ENCODE measurements at places on chromosomes 6 and 20.

- no peak for DNase-seq
Observed at GRCh38 chr20:5977223-5977622, 26.8 kb downstream of the MCM8 start.

DNA sequence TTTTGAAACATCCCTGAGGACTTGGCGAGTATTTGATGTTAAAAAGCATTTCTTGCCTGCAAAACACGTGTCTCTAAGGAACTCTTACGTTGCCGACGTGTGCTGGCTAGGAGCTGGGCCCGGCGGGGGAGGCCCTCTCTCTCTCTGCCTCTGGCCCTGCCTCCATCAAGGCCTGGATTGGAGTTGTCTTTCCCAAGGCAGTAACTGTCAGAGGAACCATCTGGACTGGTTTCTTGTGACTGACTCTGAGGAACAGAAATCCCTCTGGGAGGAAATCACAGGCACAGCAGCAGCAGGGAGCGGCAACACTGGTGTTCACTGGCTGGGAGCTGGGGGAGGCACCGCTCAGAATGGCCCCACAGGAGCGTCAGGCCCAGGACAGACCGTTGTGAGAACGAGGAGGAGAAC lies 244.2 kb downstream of the NRN1 start:
- DNase-seq: no peak

GRCh38 chr20:1252416-1252815 lies 13.7 kb upstream of the SNPH start:
- no peak for DNase-seq

DNA sequence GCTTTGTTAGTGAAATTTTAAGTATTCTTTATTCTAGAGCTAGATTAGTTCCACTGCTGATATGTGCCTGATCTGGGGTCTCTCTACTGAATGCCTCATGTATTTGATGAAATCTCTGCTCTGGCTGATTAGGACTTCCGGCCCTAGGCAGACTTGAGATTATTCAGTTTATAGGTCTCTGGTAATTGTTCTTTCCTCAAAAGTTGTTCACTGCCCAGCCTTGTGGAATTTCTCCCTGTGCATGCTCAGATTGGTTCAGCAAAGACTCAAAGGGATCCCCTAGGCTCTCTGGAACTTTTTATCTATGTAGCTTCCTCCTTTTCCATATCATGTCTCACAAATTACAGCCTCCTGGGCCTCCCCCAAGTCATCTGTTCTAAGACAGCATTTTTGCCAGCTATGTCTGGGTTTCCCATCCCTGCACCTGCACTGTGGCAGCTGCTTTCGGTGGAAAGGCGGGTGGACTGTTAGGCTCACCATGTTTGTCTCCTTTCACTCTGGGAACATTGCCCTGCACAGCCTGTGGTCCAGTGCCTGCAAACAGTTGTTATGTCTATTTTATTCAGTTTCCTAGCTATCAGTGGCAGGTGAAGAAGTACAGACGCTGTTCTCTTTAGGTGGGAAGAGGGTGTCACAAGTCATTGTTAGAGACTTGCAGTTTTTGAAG lies 73.7 kb downstream of the RPP40 start:
- DNase-seq: no peak

GRCh38 chr6:74870403-74870802 lies 335.4 kb downstream of the COL12A1 start:
- DNase-seq: no peak

DNA sequence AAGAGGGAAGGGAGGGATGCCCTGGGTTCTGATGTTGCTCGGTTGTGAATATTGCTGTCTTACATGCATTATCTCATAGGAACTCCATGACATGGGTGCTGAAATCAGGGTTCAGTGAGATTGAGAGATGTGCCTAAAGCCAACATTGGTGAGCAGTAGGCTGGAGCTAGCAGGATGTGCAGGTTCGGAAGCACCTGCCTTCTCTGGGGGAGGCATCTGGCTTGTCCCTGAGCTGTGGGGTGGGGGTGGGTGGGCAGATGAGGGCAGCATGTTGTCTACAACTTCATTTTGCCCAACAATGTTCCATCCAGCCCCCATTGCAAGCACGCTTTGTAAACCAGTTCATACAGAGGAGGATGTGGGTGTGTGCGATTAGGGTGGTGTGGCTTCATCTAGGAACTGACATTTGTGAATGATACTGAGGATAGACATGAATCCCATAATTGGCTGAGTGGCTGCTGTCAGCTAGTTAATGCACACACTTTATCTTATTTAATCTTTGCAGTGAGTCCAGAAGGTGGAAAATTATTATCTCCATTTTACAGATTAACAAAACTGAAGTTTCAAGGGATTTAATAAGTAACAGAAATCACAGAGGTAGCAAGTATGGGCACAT lies 119.4 kb downstream of the SYNDIG1 start:
- no peak for DNase-seq

GRCh38 chr6:30102970-30103871 lies 9.7 kb downstream of the TRIM31 start:
- DNase-seq: peak; percentile 72

- no peak for DNase-seq
Observed at GRCh38 chr20:62979310-62979709, 26.8 kb downstream of the SLC17A9 start.

GRCh38 chr6:167153521-167153959 lies 4.2 kb downstream of the GPR31 start:
- no peak for DNase-seq

DNA sequence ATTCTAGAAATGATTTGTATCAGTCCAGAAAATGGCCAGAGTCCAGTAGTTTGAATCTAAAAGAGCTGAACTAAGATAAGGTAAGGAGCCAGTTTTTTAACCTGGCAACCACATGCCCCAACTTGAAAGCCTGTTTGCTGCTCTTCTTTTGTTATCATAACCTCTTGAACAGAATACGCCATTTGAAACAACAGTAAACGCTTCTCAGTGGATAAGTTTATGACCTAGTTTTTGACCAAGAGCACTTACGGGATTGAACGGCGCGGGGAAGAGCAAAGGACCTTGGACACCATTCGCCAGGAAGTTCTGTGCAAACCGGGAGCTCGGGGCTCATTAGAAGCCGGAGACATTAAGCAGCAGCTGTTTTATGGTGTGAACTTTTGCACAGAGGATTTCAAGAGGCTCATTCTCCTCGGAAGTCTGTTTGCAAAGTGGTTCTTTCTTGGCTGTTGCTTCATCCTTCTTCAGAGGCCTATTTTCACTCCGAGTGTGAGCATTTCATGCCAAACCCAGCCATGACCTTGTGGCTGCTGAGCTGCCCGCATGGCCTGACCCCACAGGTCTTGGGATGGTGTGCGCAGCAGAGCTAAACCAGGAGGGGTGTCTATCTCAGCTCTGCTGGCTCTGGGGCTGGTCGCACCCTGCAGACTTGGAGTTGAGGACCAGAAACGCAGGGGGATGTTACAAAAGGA lies 215.1 kb downstream of the SOX4 start:
- DNase-seq: no peak

- no peak for DNase-seq
Observed at GRCh38 chr20:46695892-46696291, 6.6 kb upstream of the TP53RK start.

DNA sequence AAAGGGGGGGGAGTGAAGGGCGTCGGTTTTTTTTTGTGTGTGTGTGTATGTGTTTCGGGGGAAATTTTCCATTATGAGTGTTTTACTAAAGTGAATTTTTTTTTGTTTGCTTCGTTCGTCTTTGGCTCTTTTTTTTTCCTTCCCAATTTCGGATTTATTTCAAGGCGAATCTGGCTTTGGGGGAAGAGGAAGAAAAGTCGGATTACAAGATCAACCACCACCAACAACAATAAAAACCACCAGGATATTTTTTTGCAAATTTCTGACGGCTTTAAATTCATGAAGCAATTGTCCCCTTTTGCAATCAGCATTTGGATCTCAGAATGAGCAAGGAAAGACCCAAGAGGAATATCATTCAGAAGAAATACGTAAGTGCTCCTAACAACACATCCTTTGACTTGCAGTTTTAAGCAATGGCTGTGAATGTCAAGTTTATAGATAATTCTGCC lies 372 bp downstream of the JARID2 start:
- no peak for DNase-seq

DNA sequence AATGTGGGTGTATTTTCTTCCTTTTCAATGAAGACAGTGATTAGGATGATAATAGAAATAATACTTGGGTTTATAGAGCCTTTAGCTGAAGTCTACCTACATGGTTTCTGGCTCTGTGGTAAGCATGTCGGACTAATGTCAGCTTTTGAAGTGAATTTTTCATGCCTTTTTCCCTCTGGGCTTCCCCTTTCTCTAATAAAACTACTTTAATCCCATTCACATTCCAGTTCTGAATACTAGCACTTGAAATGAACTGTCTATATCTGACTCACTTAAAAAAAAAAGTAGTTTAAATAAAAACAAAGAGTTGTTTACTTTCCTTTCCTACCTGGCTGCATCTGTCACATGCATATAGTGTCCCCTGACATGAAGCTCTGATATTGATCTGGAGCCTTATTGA lies 545.9 kb upstream of the FLRT3 start:
- DNase-seq: no peak

DNA sequence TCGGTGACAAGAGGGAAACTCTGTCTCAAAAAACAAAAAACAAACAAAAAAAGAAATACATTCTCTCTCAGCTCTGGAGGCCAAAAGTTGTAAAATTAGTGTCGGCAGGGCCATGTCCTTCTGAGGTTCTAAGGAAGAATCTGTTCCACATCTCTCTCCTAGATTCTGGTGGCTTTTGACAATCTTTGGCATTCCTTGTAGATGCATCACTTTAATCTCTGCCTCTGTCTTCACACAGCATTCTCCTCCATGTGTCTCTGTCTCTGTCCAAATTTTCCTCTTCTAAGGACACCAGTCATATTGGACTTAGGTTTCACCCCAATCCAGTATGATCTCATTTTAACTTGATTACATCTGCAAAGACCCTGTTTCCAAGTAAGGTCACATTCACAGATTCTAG lies 9.1 kb downstream of the PPP2R5D start:
- DNase-seq: no peak

- DNase-seq: no peak
Observed at GRCh38 chr20:13092111-13092510, 83.3 kb downstream of the SPTLC3 start.

DNA sequence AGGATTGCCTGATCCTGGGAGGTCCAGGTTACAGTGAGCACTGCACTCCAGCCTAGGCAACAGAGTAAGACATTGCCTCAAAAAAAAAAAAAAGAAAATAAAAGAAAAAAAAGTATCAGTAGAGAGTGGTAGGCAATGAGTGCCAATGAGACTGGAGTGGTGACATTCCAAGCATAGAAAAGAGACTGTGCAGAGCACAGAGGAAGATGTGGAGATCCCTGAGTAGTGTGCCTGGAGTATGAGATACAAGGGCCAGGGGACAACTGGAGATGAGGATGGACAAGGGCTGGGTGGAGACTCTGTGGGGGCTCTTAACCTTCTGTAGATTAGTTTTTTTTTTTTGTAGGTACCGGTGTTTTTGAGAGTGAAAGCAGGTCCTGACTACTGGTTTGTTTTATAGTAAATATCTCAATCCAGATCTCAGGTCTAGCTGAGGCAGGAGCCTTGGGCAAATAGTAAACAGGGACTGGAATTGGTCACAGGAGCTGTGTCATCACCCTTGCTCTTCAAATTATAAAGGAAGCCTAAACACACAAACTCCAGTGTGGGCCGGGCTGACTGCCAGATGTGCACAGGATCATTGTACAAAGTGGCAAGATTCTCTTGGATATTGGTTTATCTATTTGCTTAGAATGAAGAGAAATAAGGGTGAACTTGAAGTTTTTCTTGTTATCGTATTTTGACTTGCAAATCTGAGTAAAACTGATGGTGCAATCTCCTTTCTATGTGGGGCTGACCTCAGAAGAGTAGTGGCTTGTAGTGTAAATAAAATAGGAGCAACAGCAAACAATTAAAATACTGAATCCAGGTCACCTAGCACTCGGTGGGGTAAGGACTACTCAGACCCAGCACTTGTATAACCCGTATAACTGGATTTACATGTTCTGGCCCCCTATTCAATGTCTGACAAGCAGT lies 144.9 kb downstream of the SOX4 start:
- no peak for DNase-seq

DNA sequence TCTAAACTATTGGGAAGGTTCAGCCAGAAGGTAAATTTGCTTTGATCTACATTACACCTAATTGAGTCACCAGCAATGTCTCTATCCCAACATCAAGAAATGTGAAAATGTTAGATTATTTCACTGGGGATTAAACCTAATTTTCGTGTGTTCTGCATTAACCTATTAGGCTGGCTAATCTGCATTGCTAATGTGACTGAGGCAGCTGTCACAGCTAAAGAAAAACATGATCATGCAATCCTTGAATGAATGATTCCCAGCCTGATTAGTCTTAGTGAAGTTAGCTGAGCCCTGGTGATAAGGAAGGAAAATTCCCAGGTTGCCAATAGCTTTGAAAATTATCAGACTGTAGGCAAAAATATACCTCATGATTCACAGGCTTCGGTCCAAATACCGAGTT lies 135.3 kb downstream of the LINC00237 start:
- no peak for DNase-seq

DNA sequence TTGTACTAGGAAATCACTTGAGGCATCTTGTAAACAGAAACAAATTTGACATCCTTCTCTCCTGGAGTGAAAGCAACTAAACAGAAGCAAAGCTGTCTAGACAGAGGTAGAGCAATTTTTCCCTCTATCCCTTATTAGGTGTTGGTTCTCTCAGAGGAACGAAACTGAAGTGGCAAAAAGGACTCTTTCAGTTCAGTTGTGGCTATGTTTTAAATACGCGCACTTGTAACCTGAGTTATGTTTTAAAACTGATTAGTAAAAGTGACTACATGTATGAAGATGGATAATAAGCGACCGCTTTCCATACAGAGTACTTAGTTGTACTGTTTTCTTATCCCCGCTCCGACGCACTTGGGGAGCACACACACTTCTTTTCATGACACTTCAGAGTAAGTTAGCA lies 551.0 kb downstream of the PHF3 start:
- DNase-seq: no peak

DNA sequence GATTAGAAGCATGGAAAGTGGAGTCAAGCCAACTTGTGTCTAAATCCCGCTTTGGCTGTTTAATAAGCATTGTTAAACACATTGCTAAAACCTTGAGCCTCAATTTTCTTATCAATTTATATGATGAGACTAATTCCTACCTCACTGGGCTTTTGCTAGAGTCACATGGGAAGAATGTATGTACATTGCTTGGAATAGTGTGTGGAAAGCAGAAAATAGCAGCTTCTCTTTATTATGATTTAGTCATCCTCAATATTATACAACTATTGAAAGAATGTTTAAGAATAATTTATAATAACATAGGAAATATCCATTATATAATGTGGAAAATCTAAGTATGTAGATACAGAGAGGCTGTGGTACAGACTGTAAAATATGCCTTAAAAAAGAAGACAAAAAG lies 313.0 kb upstream of the CDYL start:
- DNase-seq: no peak

GRCh38 chr6:117072781-117073180 lies 192.6 kb upstream of the VGLL2 start:
- DNase-seq: no peak

- no peak for DNase-seq
Observed at GRCh38 chr6:109687271-109687761, 3.7 kb downstream of the AK9 start.

Measured in stimulated activated CD4-positive, alpha-beta T cell treated with anti-CD3 and anti-CD28 coated beads, TNF-alpha, amount 100 ng/mL, for 4 hours (primary cell).